Kidney epithelial cell (primary cell): ENCODE measurements at places on chromosomes 12 and 14.

GRCh38 chr12:49672301-49673217 is 34.6 kb downstream of the FMNL3 start:
- no peak for DNase-seq

DNA sequence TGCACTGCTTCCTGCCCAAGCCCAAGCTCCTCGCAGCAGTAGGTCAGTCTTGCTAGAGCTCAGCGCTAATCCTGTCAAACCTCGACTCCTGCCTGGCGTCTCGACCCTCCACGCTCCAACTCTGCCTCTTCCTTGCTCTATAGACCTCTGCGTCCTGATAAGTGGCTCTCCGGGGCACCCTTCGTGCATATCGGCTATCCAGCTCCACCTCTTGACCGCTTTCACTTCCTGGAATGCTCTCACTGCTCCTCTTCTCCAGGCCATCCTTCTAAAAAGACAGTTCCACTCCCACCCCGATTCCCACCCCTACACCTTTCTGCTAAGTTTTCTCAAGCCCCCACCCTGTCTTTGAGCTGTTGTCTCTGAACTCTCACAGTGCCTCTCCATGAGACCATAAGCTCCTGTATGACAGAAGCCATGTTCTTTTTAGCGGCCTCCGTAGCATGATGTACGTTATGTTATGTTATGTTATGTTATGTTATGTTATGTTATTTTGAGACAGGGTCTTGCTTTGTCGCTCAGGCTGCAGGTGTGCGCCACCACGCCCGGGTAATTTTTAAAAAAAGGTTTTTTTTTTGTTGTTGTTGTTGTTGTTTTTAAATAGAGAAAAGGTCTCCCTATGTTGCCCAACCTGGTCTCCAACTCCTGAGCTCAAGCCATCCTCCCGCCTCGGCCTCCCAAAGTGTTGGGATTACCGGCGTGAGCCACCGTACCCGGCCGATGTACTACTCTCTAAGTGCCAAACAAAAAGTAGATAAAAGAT is 601 bp downstream of the COX14 start:
- DNase-seq: no peak

DNA sequence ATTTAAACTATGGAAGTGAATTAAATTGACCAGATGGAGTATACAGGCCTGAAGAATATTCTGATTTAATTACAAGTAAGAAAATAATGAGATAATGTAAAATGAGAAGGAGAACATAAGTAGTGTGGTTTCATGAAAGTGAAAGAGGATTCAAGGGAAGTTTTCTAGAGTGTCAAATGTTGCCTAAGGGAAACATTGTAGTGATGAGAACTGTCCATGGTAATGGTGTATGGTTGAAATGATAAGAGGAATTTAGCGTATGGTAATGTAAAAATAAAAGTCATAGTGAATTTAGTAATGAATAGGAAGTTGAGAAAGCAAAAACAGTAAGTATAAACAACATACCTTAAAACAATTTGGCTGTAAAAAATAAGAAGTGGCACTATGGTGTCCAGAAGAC is 1954.6 kb upstream of the FLRT2 start:
- DNase-seq: no peak

DNA sequence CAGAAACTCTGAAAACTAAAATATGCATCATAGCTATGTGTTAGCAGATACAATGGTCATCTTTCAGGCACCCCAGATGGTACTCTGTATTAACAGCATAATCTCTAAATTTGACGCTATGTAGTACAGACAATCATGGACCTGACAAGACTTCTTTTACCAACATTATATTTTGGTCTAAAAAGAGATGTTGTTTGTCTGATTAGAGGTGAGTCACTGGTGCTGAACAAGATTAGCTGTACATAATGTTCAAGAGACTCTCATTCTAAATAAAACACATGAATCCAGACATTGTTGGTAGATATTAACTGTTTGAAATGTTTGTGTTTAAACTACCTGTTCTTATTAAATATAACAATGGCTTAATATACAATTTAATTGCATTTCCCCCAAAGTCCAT is 146.4 kb upstream of the LMNTD1 start:
- DNase-seq: no peak

- no peak for DNase-seq
Observed at GRCh38 chr14:30658645-30659044, 36.5 kb downstream of the SCFD1 start.

GRCh38 chr12:94553130-94553519 is 93.5 kb upstream of the CEP83 start:
- peak; percentile 39 for DNase-seq

DNA sequence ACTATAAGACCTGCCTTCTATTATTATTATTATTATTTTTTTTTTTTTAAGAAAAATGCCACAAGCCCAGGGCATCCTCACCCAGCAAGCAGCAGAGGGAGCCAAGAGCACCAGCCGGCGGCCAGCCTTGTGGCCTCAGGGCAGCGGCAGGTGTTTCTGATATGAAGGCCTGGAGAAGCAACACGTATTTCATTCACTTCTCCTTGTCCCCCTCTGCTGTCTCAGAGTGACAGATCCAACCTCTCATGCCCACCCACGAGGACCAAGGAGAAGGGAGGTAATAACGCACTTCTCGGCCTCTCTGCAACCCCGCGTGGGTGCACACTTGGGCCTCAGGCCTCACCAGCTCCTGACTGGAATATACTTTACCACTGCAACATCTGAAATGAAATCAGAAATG is 25.4 kb downstream of the CDC42BPB start:
- no peak for DNase-seq

- DNase-seq: no peak
Observed at GRCh38 chr12:4015225-4016091, 142.3 kb upstream of the PARP11 start.

- DNase-seq: no peak
Observed at GRCh38 chr12:38157274-38157932, 159.2 kb upstream of the ALG10B start.

GRCh38 chr12:111807232-111807631 is 34.8 kb upstream of the MAPKAPK5 start:
- DNase-seq: no peak

GRCh38 chr14:40983604-40984003 is 623.1 kb upstream of the LRFN5 start:
- DNase-seq: no peak

- DNase-seq: no peak
Observed at GRCh38 chr12:7131502-7131866, 1.3 kb downstream of the CLSTN3 start.

GRCh38 chr12:92778525-92778924 is 75.7 kb downstream of the PLEKHG7 start:
- no peak for DNase-seq

DNA sequence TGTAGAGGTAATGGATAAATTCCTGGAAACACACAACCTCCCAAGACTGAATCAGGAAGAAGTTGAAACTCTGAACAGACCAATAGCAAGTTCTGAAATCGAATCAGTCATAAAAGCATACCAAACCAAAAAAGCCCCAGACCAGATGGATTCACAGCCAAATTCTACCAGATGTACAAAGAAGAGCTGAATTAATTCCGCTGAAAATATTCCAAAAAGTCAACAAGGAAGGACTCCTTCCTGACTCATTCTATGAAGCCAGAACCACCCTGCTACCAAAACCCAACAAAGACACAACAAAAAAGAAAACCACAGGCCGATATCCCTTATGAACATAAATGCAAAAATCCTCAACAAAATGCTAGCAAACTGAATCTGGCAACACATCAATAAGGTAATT is 81.5 kb downstream of the SLC38A4 start:
- no peak for DNase-seq

GRCh38 chr14:61764342-61765122 is 2.3 kb downstream of the SNAPC1 start:
- DNase-seq: no peak

DNA sequence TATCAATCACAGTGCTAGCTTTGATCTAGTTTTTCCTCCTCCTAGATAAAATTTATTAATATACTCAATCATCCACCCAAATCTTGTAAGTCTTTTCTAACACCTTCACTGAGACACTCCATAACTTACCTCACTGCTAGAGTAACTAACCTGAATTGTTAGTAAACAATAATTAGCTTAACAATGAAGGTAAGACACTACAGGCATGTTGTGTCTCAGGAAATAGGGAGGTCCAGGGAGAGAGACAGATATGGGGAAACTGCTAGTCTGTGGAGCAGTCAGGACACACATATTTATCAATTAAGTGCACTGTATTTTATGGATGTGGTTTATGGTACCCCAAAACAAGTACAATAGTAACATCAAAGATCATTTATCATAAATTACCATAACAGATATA is 94.2 kb upstream of the SSTR1 start:
- no peak for DNase-seq

DNA sequence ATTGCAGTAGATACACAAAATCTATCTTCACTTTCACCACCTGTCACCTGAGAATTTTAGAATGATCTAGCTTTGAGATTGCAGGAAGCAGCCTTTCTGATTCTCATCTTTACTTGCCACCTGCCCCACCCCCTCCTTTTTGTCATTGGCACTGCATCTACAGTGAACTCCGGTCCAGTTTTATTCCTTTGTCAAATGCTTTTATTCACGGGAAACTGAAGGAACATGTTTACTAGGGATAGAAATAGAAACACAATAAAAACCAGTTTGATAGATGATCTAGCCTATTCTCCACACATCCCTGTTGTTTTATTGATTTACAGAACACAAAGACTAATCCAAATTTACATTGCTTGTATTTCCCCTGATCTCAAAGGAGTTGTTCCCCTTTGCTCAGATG is 471.7 kb upstream of the STXBP6 start:
- DNase-seq: no peak

DNA sequence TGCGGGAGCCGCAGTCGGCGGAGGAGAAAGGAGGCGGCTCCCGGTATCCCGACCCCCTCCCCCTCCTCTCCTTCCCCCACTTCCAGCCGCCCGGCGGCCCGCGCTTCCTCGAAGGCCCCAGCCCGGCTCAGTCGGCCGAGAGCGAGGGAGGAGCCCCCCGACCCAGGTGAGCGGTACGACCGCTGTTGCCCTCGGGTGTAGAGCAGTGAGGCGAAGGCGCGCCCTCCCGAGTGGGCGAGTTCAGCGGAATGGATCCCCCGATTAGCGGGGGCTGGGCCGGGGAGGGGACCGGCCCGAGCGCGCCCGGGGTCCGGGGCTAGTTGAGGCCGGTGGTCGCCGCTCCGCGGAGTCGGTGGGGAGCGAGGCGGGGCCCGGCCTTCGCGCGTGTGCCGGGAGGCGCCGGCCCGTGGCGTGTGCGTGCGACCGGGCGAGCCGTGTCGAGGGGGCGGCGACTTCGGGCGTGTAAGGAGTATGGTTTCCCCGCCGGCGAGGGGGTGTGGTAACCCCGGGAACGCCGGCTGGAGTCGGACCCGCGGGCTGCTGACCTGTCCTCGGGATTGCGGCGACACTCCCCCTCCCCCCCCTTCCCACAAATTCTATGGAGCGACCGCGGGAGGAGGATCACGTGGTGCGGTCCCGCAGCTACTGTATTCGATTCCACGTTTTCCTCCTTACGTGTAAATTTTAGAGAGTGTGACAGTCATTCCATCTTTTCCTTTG is 501 bp downstream of the RIMKLB start:
- DNase-seq: no peak

- no peak for DNase-seq
Observed at GRCh38 chr12:76247026-76247646, 101.1 kb downstream of the BBS10 start.

DNA sequence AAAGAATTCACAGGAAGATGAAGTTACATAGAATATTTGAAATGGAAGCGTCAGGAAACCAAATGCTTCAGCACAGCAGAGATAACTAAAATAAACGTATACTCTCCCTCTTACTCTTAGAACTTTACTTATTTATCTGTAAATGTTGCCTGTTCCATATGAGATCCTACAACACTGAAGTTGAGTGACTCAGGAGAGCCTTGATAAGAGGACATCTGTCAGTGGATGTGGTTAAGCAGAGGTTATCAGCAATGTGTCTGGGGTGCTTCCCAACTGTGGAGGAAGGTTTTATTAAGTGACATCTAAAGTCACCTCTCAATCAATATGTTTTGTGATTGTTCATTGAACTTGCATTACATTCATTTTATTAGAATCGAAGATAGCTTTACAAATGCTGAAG is 81.9 kb downstream of the NEDD1 start:
- no peak for DNase-seq

- no peak for DNase-seq
Observed at GRCh38 chr12:91205811-91206210, 23.2 kb upstream of the DCN start.

GRCh38 chr12:113136128-113136989 is 798 bp upstream of the RASAL1 start:
- no peak for DNase-seq

DNA sequence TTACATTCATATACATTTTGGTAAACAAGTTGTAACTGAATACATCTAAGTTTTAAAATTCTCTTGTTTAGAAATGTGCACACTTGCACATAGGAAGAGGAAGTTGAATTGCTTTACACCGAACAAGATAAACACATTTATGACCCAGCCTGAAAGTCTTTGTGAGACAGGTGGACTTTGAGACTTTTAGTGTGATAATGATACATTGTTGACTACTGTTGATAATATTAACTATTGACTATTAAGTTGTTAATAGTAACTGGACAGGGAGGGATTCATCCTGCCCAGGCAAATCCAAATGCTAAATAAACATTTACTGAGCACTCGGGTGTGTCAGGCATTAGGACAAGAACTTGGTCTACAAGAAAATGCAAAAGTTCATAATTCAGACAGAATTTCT is 68.0 kb downstream of the AVPR1A start:
- DNase-seq: no peak

DNA sequence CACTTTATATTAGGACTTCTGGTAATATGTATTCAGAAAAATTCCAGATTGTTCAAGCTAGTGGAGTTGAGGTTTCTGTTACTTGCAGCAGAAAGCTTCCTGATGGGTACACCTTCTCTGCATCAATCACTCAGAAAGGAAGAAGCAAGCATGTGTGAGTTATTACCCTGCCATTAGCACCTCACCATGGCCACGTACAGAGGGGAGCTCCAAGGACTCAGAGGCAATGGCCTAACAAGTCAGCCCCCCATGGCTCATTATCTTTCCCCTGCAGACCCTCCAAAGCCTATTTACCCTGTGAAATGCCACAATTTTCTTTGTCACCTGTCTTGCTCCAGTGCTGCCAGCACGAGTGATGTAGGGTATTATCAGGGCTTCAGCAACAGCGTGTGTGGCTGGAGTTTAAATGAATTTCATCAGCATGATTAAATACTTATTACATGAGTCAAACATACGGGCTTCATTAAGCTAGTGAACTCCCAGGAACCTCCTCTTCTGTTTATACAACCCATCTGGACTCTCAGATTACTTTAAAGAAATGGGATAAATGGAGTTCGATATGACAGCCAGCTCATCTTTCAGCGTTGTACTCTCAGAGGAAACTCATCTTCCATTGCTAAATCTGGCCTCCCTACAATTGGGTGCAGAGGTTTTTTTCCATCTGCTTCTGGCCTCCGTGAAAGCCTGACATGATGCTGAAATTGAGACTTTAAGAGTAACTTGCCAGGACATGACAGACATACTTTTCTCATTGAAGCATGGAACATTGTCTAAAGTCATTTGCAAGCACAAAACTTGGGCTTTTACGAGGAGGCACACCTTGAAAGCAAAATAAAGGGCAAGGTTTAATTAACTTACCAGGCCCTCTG is 135.9 kb downstream of the TMEM30B start:
- DNase-seq: no peak

- DNase-seq: no peak
Observed at GRCh38 chr14:103136388-103137271, 13.4 kb downstream of the TNFAIP2 start.
